ENCODE measurements at places on chromosomes 13 and 19. TPM values are rescaled to one million over a fixed set of nuclear protein-coding genes. Genes with fewer than 3 reads are reported as not detected.

The FEM1A gene
- 15.9 TPM for total RNA-seq

The TNFSF11 gene
- total RNA-seq = not detected

The NDUFA7 gene
- total RNA-seq = 39.7 TPM

DNA sequence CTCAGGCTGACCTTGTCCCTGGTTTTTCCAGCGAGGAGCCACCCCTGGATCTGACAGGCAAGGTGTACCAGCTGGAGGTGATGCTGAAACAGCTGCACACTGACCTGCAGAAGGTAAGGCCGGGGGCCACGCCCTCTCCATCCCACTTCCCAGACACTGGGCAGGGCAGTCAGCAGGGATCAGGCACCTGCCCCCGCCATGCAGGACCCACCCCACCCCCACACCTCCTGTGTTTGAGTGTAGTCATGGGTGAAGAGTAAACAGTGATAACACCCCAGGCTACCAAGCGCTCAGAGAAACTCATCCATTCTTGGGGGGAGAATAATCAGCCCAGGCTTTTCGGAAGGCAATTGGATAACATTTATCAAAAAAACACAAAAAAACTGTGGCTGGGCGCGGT, 19.9 kb downstream of the DPF1 start:
- no peak for DNase-seq

DNA sequence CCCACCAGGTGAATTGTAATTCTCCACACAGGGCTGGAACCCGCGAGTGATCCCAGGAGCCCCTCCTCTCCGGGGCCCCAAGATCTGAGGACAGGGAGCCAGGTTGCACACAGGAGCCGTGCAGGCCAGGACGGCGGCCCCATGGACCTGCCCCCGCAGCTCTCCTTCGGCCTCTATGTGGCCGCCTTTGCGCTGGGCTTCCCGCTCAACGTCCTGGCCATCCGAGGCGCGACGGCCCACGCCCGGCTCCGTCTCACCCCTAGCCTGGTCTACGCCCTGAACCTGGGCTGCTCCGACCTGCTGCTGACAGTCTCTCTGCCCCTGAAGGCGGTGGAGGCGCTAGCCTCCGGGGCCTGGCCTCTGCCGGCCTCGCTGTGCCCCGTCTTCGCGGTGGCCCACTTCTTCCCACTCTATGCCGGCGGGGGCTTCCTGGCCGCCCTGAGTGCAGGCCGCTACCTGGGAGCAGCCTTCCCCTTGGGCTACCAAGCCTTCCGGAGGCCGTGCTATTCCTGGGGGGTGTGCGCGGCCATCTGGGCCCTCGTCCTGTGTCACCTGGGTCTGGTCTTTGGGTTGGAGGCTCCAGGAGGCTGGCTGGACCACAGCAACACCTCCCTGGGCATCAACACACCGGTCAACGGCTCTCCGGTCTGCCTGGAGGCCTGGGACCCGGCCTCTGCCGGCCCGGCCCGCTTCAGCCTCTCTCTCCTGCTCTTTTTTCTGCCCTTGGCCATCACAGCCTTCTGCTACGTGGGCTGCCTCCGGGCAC, 3.9 kb downstream of the FFAR1 start:
- DNase-seq = no peak

DNA sequence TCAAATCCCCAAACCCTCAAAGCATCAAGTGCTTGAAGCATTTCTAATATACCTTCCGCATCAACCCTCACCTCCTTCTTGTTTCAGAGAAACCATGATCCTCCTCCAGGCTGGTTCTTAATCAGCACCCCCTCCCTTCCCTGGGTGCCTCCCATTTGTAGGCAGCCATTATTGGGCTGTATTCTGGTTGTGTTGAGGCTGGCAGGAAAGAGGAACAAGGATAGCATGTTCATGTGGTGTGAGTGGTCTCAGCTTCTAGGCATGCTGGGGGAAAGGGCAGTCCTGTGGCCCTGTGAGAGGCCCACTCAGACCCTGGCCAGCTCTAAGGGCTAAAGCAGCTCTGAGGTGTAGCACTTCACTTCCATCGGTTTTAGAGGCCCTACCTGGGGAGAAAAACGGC, 18.9 kb upstream of the TRIM13 start:
- no peak for DNase-seq

- no peak for DNase-seq
These were observed at the start of gene MYO16 for GRCh38 chr13:108629181-108629752. Gene MYO16, plus strand, starts transcription at chr13:108629611. Its CDS starts 234 bp downstream, at chr13:108629845.

GRCh38 chr19:52492994-52493470, 34.4 kb upstream of the ZNF808 start:
- DNase-seq = peak; percentile 64

DNA sequence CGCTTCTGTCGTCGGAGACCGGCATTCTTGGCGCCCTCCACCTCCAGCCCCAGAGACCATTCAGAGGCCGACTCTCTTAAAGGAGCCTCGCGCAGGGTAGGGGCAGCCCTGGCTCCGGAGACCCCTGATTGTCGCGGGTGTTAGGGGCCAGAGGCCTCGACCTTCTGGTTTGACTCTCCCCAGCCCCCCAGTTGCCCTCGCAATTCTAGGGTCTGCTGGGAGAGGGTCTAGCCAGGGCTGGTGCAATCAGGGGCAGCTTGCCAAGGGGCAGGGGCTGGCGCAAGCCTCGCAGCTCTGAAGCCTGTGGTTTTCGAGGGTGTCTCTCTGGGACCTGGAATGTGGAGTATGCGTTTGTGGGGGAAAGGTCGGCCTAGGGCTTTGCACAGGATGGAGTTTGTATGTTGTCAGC, 1.6 kb upstream of the SLC7A10 start:
- no peak for DNase-seq

- no peak for DNase-seq
These were observed 310.8 kb downstream of the SLC7A1 start for GRCh38 chr13:29284726-29285125.

The ZNF99 gene
- 0.22 TPM for total RNA-seq

GRCh38 chr19:53977429-53977990, 13.9 kb upstream of the CACNG6 start:
- DNase-seq = peak; percentile 56

GRCh38 chr13:114059428-114059827, 73.0 kb downstream of the RASA3 start:
- DNase-seq = no peak

The PINLYP gene
- total RNA-seq = 11.8 TPM

DNA sequence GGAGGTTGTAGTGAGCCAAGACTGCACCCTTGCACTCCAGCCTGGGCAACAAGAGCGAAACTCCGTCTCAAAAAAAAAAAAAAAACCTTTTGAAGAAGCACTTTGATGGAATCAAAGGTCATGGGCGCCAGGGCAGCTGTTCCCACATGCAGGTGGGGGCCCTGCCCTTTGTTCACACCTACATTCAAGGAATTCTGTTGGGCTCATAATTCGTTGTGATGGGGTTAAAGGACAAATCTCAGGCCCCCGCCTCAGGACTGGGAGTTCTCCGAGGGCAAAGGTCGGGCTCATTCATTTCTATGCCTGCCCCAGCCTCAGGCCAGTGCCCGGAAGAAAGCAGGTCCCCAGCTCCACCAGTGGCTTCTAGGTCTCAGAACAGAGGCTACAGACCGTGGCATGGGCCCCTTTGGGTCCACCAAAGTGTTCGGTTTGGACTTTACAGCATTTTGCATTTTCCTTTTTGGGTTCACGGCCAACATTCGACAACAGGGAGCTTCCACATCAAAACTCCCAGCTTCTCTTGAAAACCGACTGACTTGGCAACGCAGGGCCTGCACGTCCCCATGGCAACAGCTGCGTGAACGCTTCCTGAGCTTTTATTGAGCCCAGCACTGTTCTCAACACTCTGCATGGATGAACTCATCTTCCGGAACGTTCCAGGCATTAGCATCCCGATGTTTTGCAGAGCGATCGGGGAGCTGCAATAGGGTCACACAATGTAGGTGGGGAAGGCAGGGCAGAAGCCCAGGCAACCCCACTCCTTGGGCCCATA, 10.1 kb upstream of the GTF2F1 start:
- peak; percentile 74 for DNase-seq

GRCh38 chr19:10513223-10513622, 4.0 kb downstream of the S1PR5 start:
- DNase-seq = no peak

The GAS6 gene
- total RNA-seq = 186 TPM

The TTYH1 gene
- total RNA-seq = not detected

DNA sequence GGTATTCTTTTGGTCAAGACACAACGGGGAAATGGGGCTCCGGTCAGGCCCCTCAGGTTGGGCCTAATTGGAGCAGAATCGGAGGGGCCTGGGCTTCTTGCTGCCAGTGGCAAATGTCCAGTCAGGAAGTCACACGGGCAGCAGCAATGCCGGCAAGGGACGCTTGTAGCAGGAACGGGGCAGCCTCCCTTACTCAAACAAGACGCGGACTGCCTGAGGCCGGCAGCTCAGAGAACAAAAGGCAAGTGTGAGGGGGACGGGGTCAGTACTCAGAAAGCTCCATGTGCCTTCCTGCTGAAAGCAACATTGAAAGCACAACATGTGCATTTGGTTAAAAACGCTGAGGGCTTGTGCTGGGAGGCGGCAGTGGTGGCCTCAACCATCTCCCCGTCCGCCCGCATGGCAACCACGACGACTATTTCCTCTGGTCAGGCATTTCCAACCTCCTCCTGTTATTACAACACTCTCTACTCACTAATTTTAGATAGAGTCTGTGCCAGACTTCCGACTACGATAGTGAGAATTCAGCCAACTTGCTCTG, 20.5 kb upstream of the RASA3 start:
- no peak for DNase-seq

The GIPC3 gene
- total RNA-seq = 2.2 TPM

GRCh38 chr13:59368693-59369092, 795.0 kb downstream of the DIAPH3 start:
- no peak for DNase-seq

DNA sequence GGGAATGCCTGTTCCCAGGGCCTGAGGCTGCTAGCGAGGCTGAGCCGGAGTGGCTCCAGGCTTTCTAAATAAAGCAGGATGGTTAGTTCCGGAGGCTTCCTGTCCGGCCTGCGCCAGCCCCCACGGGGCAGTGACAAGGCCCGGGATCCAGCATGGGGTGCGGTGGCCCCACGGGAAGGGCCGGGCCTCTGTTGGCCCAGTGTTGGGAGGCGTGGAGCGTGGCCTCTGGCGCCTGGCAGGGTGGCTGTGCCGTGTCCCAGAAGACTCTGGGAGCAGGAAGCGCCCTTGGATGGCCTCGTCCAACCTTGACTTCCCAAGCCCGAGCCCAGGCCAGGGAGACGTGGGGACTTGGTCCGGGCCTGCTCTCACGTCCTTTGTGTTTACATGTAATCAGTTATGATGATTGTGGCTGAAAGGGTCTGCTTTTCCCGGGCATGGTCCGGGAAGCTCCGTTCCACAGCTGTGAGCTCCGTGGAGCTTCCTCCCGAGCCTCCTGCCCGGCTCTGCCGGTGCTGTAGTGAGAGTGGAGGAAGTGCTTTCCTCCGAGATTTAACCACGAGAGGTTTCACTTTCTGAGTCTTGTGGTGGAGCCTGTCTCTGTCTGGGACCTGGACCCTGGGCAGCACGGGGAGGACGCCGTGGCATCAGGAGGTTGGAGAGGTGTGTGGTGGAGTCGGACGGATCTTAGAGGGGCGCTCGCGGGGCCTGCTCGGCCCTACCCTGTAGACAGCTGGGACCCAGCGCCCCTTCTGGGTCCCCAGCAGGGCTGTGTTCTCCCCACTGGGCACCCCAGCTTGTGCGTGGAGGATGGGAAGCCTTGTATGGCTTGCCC, 4.6 kb downstream of the GNA11 start:
- DNase-seq = peak; percentile 68

- DNase-seq = no peak
These were observed at the start of gene ATP4A for GRCh38 chr19:35563207-35563829. Gene ATP4A, minus strand, starts transcription at chr19:35563658. Its CDS starts 29 bp downstream, at chr19:35563629.

GRCh38 chr13:110289661-110290060, 17.3 kb downstream of the COL4A1 start:
- DNase-seq = no peak

DNA sequence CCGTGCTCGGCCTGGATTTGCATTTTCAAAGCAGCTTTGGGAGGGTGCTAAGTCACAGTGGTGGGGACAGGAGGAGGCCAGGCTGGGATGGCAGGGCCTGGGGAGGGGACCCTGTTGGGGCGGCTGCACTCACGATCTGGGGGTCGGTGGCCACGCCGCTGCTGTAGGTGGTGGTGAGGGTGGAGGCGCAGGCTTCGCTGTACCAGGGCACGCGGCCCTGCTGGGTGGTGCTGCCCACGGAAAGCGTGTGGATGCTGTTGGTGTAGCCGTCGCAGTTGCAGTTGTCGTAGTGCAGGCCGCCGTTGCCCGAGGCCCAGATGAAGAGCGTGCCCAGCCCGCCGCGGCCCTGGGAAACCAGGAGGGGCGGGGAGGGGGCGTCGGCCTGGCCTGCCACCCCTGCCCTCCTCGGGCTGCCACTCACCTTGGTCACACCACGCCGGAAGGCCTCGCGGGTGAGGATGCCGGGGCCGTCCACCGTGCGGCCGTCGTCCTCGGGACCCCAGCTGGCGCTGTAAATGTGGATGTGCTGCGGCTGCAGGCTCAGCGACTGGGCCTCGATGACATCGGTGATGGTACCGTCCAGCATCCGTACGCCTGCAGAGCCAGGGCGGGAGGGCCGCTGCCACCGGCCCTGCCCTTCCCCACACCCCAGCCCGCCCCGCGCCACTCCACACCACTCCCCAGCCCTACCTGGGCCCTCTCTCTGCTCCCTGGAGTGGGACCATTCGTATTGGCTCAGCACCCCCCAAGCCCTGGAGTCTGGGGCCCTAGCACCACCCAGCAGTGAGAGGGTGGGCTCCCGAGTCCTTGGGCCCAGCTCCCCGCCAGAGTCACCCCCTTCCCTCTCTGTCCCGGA, 3.2 kb downstream of the PCSK4 start:
- no peak for DNase-seq

- DNase-seq = no peak
These were observed 516.8 kb downstream of the OLFM4 start for GRCh38 chr13:53545340-53545941.

DNA sequence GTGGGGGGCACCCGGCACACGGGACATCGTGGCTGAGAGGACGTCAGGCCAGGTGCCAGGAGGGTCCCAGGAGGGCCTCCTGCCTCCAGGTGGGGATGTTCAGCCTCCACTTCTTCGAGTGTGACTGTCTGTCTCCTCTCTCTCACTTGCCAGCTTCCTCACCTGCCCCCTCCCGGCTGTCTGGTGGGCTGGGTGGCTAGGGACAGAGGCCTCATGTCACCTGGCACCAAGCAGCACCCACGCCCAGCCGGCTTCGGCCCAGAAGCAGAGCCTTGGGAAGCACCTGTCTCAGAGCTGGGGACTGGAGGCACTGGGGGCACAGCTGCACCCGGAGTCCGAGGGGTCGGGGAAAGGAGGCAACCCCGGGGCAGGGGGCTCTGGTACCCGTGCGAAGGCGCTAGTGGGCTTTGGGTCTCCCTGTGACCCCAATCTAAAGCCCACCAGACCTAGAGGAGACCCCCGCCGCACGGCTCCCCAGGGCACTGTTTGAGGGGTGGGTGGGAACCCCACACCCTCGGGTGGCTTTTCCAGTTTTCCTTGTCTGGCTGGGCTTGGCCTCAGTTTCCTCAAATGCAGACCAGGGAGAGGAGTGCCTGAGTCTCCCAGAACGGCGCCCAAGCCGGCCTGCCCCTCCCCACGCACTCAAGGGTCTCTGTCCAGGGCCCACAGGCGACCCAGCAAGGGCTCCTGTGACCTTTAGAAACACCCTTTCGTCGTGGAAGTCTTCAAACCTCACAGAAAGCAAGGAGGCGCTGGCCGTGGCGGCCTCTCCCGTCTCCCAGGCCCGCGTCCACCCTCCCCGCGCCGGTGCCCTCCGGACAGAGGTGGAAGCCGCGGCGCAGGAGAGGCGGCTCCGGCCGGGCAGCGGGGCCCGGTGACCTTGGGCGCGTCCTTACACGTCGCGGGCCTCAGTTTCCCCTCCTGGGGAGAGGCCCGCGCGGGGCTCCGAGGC, 664 bp upstream of the HCN2 start:
- DNase-seq = no peak

- DNase-seq = no peak
These were observed 243.6 kb downstream of the NDFIP2 start for GRCh38 chr13:79724348-79725103.

GRCh38 chr19:51709575-51709974, 14.2 kb downstream of the HAS1 start:
- DNase-seq = no peak

Data from thyroid gland (tissue), 4 donors.